ENCODE measurements at places on chromosomes 13 and 19.
A peak's percentile ranks its signal among the peaks of the same experiment; 100 is the strongest.

GRCh38 chr19:41424335-41425173, 2.6 kb downstream of the B3GNT8 start:
- no peak for DNase-seq

- no peak for DNase-seq
Measured at GRCh38 chr19:8149261-8150094, at the start of gene FBN3. Gene FBN3 (minus strand): TSS chr19:8149592. CDS start chr19:8147480, 2,112 bp downstream.

DNA sequence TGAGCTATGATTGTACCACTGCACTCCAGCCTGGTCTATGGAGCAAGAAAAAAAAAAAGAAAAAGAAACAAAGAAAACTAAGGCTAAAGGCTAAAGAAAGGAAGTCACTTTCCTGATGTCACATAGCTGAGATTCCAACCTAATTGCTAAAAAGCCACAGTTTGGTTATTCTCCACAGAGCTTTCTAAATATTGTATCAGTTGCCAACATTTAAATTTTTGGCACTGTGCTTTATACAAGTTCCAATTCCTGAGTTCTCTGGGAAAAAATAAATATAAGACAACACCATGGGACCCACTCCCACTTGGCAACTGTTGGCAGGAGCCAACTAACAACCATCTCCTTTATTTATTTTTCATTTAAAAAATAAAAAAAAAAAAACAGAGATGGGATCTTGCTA, 11.2 kb upstream of the LYPD3 start:
- DNase-seq = peak; percentile 84

DNA sequence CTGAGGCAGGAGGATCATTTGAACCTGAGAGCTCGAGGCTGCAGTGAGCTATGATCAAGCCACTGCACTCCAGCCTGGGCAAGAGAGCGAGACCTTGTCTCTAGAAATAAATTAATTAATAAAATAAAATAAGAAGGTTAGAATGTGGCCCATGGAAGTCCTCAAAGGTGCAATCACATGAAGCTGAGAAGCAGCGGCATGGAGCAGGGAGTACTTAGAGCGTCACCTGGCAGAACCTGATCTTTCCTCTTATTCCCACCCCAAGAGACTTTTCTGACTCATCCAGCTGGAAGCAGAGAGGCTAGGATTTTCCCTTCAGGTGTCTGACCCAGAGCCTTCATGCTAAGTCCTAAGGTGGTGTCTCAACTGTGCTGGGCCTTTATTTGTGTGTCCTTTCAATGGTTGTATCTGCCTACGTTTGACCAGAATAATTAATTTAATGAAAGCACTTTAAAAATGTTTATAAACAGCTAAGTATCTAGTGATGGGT, 8.9 kb upstream of the MRPS31 start:
- DNase-seq = no peak

DNA sequence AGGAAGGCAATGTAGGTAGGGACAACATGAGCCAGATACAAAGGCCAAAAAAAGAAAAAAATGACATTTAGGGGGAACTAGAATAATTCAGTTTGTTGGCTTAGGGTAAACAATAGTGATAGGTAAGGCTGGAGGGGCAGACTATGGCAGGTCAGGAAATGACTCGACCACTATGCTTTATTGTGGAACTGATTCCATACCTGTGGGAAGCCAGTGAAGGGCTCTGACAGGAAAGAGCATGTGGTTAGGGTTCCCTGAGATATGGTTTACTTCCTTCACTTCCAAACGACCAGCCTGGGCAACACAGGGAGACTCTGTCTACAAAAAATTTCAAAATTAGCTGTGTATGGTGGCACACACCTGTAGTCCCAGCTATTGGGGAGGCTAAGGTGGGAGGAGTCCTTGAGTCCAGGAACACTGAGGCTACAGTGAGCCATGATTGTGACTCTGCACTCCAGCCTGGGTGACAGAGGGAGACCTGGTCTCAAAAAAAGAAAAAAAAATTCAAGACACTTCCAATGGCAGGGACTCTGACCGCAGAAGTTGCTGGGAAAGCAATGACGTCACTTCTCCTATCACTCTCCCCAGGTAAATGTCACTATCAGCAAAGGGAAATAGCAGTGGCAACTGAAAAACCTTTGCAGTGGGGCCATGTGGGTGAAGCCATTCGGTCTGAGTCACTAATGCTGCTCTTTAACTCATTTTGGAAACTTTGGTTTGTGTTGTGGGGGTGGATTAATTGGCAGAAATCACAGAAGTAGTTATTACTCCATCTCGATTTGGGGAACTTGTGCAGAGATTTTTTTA, 192.8 kb upstream of the TSC22D1 start:
- DNase-seq = no peak

DNA sequence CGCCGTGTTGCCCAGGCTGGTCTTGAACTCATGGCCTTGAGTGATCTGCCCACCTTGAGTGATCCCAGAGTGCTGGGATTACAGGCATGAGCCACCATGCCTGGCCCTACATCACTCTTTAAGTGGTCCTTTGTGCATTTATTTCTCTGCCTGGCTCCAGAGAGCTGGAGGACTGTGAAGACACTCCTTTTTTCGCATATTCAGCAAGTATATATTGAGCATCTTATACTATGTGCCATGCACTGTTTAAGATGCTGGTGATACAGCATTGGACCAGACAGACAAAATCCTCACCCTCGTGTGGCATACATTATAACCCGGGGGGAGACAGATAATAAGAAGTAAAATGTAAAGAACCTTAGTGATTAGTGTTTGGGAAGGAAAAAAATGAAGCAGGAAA, 66.8 kb upstream of the NPAS1 start:
- no peak for DNase-seq

DNA sequence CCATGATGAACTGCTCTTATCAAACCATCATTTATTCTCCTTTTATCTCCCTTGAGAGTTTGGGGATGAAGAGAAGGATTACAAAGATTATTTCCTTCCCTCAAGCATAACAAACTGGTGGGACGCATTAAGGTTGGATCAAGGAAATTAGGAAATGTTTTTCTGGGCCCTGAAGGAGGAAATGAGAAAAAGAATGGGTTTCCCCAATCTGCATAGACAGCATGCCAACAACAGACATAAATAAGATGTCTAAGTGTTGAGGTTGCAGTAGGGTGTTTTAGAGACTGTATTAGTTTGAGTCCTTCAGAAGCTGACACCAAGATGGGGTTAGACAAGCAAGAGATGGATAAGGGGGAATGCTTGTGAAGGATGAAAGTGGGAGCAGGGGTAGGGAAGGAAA, 7.3 kb downstream of the EPSTI1 start:
- DNase-seq = no peak

DNA sequence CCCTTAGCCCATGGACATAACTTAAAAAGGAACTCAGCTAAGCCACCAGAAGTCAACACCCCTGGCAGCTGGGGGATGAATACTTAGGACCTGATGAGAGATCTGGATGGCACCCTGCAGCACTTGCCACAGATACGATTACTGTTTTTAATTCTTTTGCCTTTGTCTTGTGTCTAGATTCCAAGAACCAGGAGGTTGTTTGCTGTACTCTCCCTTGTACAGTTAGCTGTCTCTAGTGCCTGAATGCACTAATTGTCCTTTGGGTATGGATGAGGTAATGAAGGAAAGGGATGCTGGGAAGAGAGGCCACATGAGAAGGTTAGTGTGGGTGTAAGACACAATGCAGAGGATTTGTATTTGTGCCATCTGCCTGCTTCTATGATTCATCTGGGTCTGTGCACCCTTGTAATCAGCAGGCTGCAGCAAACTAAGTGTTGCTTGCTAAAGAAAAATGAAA, 385.8 kb downstream of the KCNRG start:
- no peak for DNase-seq

GRCh38 chr13:26962671-26963070, 202.1 kb upstream of the GPR12 start:
- DNase-seq = no peak

DNA sequence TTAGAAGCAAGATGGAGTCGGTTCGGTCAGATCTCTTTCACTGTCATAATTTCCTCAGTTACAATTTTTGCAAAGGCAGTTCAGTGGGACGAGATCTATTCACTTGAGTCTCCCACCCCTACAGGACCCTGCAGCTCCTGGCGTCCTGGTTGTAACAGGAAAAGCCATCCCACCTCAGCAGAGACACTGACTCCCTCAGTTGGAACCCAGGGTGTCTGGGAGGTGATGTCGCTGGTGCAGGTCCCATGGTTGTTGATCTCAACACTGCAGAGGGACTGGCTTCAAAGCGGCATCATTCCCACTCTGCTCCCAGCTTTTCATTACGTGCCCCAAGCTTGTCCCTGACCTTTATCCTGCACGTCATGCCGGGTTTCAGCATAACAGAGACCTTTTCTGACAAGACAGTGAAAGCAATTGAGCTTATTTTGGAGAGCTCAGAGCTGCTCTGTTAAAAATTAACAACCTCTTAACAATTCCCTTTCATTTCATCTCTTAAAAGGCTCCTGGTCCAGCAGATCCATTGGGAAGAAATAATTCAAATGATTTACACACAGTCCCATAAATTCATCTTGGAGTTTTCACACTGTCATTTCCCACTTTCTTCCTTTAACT, 17.6 kb upstream of the COG3 start:
- no peak for DNase-seq

DNA sequence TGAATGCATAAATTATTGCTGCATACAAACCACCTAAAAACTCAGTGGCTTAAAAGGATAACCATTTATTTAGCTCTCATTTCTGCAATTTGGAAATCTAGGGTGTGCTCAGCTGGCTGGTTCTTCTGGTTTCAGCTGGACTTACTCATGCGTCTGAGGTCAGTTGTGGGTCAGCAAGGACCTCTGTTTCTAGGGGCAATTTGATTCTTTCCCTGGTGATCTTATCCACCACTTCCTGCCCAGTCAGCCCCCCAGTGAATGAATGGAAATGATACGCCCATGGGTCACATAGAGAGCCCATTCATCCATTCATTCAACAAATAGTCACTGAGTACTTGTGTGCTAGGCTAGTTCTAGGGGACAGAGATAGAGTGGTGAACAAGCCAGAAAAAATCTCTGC, 9.9 kb downstream of the FXYD5 start:
- DNase-seq = no peak

GRCh38 chr19:53037101-53038097, 7.1 kb upstream of the ERVV-2 start:
- DNase-seq = peak; percentile 73

DNA sequence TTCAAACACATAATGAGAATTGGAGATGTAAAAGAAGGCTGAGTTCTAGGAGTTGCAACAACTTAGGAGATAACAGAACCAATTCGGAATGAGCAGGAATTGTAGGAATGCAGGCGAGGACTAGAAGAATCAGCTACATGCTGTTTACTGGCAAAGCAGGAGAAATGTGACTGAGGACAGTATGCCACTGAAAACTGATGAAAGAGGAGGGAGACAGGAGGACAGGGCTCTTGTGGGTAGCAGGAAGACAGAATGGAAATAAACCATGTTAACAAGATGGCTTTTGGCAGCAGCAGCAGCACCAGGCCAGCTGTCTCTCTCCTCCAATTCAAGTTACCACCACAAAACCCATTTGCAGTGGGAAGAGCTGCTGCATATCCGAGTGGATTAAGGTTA, 91.0 kb upstream of the SLC15A1 start:
- no peak for DNase-seq

- no peak for DNase-seq
Measured at GRCh38 chr13:111629926-111630325, 309.5 kb downstream of the TEX29 start.

- DNase-seq = peak; percentile 39
Measured at GRCh38 chr13:35475212-35475959, 1.1 kb downstream of the MAB21L1 start.

DNA sequence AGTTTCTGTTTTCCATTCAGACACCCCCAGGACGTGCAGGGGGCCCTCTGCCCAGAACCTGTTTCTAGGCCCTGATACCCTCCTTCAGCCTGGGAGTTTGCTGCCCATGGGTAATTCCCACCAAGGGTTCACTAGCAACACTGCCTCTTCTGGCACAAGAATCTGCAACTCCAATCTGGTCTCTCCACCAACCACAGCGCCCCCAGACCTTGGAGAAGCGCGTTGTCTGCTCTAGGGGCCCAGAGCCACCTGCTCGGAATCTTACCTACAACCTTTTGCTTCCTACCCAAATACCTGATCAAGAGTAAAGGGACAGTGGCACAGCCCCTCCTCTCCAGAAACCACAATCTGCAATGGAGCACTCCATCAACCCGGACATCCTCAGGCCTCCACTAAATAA, 763 bp downstream of the ZNF180 start:
- no peak for DNase-seq

DNA sequence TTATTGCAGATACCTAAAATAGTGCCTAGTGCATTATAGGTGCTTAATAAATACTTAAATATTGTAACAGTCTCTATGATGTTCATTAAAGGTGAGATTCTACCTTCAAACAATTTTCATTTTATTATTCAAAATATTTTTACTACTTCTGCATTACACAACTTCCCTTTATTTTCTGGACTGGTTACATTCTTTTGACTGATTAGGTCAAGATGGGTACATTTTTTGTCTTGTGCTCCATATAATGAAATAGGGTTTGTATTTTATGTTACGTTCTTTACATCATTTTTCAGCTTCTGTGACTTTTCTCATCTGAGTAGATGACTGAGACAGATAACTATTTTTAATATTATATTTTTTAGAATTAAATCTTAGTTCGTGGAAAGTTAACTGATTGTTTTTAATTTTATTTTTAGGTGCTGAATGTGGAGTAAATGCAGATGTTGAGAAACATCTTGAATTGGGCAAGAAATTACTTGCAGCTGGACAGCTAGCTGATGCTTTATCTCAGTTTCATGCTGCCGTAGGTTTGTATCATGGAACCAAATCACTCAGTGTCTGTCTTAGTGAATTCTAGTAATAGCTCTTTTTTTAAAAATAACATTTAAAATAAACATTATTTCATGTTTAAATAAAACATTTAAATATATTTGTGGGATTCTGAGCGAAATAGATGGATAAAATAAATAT, 32.0 kb downstream of the DNAJC3 start:
- DNase-seq = no peak

- peak; percentile 54 for DNase-seq
Measured at GRCh38 chr13:72959643-72960042, 99.2 kb upstream of the KLF5 start.

- no peak for DNase-seq
Measured at GRCh38 chr19:49831592-49831991, 13.5 kb downstream of the MED25 start.

GRCh38 chr19:38907227-38907626, 4.8 kb downstream of the CCER2 start:
- DNase-seq = no peak

GRCh38 chr13:26831336-26831908, 70.8 kb upstream of the GPR12 start:
- no peak for DNase-seq

Data from cardiac muscle cell (in vitro differentiated cells and primary cell).